ENCODE measurements at places on chromosomes 6 and 20.

- DNase-seq: no peak
Measured at GRCh38 chr20:45538209-45538799, 978 bp downstream of the WFDC6 start.

DNA sequence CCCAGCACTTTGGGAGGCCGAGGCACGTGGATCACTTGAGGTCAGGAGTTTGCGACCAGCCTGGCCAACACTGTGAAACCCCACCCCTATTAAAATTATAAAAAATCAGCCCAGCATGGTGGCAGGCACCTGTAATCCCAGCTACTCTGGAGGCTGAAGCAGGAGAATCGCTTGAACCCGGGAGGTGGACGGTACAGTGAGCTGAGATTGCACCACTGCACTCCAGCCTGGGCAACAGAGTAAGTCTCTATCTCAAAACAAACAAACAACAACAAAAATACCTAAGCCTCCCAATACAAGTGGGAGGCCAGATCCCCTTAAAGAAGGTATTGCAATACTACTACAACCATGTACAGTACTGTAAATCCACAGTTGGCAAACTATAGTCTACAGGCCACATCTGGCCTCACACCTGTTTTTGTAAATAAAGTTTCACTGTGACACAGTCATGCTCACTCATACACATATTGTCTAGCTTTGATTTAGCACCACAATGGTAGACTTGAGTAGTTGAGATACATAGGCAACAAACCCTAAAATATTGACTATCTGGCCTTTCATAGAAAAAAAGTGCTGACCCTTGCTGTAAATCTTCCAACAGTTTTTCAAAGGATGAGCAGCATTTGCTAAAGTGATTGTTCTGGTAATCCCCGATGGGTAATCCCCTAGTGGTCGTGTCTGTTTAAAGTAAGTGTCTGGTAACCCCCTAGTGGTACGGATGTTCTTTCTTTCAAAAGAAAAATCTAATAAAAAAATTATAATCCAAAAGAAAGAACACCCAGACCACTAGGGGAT lies 202.0 kb downstream of the RNGTT start:
- no peak for DNase-seq

DNA sequence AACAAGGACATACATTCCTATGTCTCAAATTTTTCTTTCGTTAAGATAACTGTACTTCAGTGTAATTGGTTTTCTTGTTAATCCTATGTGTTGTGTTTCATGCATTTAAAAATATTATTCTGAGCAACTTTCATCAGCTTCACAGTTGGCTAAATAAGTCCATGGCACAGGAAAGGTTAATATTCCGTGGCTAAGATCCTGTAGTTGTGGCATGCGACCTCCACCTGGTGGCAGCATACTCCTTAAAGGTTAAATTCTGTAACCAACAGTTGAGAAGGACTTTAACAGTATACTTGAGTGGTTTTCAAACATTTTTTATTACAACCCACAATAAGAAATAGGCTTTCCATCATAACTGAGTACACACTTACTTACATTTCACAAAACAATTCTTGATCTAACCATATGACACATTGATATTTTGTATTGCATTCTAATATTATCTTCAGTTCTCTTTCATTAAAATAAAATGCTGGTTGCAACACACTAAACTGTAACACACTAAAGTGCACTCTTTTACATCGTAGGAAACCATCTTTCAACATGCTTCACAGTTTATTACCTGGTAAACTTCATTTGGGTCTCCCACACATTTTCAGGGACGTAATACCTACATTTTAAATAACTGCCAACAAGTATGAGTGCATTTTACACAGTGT lies 118.3 kb downstream of the SLX4IP start:
- peak; percentile 8 for DNase-seq

DNA sequence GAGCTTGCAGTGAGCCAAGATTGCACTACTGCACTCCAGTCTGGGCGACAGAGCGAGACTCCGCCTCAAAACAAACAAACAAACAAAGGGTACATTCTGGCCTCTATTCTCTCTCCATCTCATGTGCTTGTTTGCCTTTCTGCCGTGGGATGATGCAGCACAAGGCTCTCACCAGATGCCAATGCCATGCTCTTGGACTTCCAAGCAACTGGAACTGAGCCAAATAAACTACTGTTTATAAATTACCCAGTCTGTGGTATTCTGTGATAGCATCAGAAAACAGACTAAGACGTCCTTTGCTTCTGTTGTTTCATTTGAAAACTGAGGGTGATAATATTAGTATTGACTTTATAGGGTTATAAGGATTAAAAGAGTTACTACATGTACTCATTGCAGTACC lies 3.6 kb upstream of the BRD2 start:
- DNase-seq: no peak

DNA sequence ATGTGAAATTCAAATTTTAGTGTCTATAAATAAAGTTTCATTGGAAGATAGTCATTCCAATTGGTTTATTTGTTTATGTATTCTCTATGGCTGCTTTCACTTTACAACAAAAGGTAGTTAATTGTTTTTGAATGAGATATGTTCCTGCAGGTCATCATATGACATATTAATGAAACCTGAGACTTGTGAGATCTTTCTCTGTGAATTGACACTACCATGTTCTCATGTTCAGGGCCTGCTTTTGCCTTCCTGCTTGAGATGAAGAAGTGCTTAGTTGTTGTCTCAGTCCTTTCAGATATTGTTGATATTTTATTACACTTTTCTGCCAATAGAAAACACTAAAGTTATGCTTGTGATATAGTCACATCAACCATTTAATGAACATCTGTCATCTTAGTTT lies 132.5 kb downstream of the UTRN start:
- no peak for DNase-seq

DNA sequence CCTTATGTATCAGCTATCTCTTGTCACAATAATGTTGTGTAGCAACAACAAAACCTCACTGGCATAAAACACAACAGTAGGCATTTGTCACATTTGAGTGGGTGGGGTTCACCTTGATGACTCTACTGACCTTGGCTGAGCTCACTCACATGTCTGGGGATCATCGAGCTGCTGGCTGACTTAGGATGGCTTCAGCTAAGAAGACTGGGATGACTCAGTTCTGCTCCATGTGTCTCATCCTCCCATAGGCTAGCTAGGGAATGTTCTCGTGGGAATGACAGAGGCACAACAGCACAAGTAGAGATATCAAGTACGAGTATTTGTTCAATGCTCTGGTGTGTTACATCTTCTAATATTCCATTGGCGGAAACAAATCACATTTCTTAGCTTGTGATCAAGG lies 167.9 kb downstream of the PLCB1 start:
- DNase-seq: no peak

- DNase-seq: no peak
Measured at GRCh38 chr20:40488401-40488800, 200.6 kb downstream of the MAFB start.

DNA sequence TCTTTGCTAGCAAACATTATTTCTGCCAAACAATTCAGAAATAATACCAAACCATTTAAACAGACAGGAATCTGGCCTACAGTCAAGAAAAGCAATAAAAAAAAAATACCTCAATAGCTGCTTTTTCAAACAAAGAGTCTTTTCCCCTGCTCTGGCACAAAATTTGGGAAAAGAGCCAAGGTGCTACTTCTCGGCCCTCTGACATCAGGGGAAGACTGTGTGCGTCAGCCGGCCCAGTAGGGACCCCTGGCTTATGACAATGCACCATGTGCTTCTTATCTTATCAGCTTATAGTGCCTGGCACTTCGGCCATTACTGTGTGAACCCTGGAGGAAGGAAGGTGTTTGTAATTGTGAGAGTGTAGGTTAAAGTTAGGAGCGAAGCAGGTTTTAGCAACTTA lies 89.4 kb downstream of the PDE10A start:
- no peak for DNase-seq

DNA sequence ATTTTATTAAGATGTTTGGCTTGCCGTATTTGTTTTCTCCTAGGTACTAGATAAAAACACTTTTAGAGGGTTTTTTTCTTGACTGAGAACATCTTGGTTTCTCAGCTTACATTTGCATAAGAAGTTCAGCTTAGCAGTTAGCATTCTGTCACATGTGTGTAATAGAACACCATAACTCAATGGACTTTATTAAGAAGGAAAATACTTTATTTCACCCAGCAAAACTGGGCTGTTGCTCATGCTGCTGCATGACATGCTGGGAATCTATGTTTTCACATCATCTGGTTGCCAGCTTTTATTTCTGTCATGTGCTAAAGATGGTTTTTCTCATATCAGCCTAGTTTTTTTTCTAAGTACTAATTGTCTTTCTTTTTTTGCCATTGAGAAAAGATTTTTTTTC lies 144.6 kb downstream of the UTRN start:
- no peak for DNase-seq

DNA sequence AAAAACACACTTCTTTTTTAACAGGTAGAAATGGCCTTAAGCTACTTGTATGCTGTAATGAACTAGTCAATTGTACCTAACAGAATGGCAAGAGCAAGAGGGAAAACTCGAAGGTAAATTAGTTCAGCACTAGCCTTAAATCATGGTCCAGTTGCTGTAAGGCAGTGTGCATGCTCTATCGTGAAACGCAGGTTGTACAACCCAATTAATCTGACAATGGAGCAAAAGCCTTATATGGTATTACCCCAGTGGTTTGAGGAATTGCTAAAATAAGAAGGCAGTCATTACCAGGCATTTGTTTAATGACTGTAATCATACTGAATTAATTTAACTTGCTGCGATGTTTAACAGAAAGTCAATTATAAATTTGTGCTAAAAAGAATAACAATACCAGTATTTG lies 69.3 kb upstream of the SOX4 start:
- DNase-seq: no peak

- DNase-seq: no peak
Measured at GRCh38 chr20:16246870-16247269, 326.4 kb downstream of the KIF16B start.

DNA sequence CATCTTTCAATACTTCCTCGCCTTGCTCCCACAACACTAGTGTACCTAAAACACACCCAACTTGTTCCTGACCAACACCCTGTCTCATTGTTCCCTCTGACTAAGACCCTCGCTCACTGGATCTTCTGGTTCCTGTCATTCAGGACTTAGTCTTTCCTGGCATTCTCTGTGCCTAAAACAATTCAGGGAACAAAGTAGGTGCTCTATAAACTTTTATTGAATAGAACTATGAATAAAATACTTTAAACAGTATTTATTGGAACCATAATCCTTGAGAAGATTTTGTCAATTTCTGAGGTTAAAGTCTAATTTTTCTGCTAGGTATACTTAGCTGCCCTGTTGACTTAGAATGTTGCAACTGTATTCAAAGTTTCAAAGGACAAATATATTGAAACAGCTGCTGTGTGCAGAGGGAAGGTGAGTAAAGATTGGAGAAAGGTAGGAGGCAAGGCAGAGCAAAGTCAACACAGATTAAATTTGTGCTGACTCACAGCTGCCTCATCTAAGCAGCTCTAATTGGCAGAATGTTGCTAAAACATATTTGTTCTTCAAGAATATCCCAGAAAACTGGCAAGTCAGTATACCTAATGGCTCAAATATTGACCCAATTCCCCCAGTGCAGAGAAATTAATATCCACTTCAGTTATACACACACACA lies 37.6 kb downstream of the GSTA2 start:
- no peak for DNase-seq

Data from activated CD4-positive, alpha-beta T cell treated with anti-CD3 and anti-CD28 coated beads, Interleukin-2, amount 50 U/mL, for 1 hour (primary cell).